Thyroid gland (tissue), 4 donors: ENCODE measurements at places on chromosomes 5 and 9. TPM values are rescaled to one million over a fixed set of nuclear protein-coding genes. Genes with fewer than 3 reads are reported as not detected.

DNA sequence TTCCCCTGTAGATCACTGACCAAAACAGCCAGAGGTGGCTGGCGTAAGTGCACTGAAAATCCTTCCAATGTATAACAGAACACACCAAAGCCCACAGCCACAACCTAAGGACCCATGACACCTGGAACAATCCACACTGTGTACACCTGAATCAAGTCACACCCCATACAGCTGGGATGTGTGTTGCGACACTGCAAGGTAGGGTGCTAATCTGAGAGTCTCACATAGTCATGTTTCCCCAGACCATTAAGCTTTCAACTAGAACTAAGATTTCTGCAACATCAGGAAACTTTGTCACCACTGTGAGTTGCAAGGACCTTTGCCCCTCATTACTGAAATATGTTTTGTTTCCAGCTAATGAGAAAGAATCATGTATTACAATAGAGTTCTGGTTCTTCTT, 59.4 kb downstream of the MED27 start:
- no peak for DNase-seq

DNA sequence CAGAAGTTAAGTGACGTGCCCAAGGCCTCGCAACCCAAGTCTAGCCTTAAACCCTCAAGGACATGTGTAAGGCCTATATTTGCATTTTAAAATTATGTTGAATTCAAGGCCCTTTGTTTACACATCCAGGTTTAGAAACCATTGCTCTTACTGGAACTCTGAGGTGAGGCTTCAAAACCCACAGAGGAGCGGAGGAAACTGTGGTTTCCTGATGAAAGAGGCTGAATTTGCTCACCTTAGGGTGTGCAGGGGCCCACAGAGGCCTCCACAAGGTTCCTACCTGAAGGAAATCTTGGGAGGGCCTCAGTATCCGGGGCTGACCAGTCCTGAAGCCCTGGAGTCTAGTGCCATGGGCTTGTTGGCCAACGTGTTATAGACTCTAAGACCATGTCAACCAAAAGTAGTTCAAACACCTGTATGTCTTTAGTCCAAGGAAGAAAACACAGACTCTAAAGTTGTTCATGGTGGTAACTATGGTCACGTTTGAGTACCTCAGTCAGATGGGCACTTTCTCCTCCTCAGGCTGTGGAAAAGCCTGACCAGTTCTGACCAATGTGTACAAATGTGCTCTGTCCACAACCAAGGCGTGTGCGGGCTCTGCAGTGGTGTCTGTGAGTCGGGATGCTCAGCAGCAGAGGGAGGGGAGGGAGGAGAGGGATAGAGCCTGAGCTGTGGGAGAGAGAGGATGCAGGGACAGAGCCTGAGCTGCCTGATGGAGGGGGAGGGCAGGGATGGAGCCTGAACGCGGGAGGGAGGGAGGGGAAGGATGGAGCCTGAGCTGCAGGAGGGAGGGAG, 124.6 kb upstream of the ERCC6L2 start:
- no peak for DNase-seq

The MUSK gene
- total RNA-seq, result 0.42 TPM

The FCN1 gene
- total RNA-seq, result not detected
